ENCODE measurements at places on chromosomes 2 and 18.

- DNase-seq, result no peak
Observed at GRCh38 chr18:34261865-34262780, 37.4 kb upstream of the NOL4 start.

DNA sequence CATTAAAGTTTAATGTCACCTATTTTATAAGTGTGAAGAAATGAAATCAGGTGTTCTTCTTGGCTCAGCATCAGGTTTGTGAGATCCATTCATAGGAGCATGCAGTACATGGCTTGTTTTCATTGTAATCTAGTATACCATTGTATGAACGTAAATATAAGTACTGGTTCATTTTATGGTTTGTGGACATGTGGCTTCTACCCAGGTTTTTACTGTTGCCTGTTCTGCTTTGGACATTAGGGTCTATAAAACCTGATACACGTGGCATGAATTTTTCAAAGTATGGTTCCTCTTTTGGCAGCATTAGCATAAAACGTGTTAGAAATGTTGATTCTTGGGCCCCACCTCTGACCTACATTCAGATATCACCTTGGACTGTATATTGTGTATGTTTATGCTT, 175.5 kb downstream of the PRPF40A start:
- DNase-seq, result no peak

DNA sequence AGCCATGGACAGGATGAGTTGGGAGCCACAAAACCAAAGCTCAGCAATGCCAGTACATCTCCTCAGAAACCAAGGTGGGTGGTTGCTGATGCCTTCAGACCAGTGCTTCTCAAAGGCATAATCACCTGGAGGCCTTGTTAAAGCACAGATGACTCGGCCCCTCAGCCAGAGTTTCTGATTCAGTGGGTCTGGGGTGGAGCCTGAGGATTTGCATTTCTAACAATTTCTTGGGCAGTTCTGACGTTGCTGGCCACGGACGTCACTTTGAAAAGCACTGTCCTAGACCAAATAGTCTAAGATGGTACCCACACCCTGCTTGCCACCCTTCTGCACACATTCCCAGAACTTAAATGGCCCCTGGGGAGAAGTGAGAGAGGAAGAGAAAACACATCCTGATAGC, 24.1 kb upstream of the CDH2 start:
- DNase-seq, result no peak

DNA sequence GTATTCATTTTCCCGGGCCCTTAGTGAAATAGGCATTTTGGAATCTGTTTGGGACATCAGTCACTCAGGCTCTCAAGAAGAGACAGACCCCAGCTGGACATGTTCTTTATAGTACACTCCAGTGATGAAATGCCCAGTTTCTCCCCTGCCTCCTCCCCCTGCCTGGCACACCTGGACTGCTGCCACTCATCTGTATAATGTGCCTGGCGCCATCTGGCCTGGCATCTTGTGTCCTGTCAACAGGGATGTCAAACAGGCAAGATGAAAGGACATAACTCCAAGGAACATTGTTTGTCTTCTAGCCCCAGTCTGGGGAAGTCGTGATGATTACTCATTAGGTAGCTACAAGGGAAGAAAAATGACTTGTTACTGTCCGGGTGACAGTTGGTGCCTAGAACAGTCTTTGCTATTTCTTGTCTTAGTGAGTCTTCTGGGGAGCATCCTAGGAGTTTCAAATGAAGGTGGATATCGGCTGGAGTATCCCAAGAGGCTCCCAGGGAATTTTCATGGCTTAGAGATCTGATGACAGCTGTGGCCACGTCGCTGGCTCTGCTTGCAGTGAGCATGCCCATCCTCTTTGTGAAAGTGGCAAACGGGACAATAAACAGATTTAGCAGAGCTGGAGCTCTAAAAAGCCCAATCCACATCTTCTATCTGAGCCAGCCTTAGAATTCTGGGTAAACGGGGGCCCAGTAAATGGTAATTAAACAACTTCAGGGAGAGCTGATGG, 153.6 kb downstream of the ALK start:
- no peak for DNase-seq

DNA sequence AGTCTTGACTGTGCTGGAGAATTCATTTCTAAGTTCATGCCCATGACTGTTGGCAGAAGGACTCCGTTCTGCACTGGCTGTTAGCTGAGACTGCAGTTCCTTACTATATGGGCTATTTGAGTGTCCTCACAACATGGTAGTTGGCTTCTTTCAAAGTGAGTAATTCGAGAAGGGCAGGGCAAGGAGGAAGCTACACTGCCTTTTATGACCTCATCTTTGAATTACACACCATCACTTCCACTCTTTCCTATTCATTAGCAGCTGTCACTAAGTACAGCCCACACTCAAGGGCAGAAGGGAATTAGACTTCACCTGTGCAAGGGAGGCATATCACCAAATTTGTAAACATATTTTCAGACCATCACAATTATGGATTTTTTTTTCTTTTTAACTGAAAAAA, 55.9 kb upstream of the EPAS1 start:
- DNase-seq, result no peak

Data from esophagus squamous epithelium (tissue), 5 donors.